Retina (tissue), 1 donor: ENCODE measurements at places on chromosomes 2 and 18.

DNA sequence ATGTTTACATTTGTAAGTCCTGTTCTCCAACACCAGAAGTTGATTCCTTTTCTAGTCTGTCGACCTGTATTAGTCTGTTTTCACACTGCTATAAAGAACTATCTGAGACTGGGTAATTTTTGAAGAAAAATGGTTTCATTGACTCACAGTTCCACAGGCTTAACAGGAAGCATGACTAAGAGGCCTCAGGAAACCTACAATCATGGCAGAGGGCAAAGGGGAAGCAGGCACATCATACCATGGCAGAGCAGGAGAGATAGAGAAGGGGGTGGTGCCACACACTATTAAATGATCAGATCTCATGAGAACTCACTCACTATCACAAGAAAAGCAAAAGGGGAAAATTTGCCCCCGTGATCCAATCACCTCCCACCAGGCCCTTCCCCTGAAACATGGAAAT, 112.8 kb upstream of the MAP3K20 start:
- DNase-seq: no peak

- DNase-seq: no peak
Observed at GRCh38 chr2:178827739-178828485, 20.7 kb upstream of the TTN start.

DNA sequence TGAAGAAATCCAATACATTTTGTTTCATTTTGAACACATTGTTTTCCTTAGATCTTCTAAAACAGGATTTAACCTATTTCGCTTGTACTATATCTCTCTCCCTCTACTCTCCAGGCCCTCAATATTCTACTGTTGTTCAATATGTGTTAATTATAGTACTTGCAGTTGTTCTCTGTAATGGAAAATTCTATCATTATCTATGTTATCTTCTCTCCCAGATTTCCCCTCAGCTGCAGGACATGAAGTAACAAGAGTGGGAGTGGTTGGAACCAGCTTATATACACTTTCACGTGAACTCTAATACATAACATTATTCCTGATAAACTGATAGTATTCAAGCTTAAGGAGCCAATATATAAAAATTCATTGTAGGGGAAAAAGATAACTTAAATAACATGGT, 7.0 kb upstream of the STRN start:
- DNase-seq: no peak

DNA sequence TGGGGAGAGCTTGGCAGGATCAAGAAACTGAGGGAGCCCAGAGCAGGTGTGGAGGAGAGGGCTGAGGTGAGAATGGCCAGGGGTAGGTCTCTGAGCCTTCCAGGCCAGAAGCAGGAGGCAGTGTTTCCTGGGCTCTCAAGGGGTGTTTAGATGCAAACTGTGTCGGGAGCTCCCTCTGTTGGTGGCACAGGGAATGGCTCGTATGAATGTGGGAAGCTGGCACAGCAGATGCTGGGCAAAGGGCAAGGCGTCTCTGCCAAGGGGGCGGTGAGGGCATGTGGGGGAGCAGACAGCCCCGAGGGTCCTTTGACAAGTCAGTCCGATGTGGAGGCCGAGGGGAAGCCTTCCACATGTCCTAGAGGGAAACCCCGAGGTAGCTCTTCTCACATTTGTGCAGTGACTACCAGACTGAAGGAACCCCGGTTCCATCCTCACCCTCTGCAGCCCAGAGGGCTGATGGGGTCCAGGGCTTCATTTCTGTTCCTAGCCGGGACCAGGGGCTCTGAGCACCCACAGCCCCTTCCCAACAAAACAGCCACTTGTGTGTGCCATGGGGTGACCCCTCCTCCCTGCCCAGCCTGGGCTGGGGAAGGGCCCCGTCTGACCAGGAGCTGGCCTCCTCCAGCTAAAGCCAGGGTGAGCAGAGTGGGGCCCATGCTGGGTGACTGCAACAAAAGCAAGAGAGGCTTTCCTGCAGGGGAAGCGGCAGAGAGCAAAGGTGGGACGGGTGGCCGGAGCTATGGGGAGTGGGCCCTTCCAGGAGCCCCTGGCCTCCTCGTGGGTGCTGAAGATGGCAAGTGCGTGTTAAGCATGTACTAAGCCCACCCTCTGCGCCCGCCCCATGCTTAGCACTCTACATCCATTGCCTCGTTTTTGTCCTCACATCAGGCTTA, 103.4 kb downstream of the SEPTIN10 start:
- peak; percentile 85 for DNase-seq

DNA sequence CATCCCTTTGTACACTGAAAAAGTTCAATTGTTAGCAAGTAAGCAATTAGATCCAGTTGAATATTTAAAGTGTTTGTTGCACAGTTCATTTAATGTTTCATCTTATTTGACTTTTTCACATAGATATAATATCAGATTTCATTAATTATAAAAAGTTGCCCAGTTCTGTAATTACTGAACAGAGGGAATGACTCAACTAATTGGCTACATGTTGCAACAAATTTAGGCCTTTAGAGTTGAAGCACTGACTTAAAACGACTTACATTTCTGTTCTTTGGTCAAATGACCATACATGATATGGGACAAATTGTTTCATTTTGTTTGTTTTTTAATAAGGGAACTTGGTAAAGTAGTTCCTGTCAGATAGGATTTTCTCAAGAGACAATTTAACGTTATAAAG, 68.5 kb upstream of the FAM117B start:
- no peak for DNase-seq

GRCh38 chr18:58499527-58500221, 129.2 kb downstream of the ALPK2 start:
- DNase-seq: peak; percentile 63

- DNase-seq: peak; percentile 78
Observed at GRCh38 chr2:196413821-196414274, 225.7 kb upstream of the CCDC150 start.

DNA sequence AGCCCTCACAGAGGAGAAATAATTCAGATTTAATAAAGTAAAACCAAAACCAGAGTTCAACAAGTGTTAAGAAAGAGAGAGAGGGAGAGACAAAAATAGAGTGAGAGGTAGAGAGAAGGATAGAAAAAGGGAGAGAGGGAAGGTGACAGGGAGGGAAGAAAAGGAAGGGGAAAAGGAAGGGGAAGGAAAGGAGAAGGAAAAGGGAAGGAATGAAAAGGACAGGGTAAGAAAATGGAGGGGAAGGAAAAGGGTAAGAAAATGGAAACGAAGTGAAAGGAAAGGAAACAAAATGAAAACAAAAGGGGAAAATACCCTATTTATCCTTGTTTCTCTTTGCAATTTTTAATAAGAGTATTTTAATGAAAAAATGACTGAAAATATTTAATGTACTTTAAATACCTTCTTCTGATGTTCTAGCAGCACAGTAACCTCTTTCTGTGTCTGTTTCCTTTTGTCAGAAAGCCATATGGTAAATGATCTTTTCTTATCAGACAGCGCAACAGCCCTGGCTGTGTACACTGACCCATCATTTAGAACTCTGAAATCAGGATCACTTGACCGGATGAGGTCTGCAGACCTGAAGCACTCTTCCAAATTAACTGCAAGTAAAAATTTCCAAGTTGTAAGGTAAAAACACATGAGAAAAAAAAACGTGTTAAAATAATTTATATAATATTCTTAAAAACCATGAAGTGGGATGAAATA, 11.8 kb downstream of the DSC3 start:
- DNase-seq: no peak

GRCh38 chr2:64625299-64626145, 28.2 kb downstream of the SERTAD2 start:
- DNase-seq: no peak

DNA sequence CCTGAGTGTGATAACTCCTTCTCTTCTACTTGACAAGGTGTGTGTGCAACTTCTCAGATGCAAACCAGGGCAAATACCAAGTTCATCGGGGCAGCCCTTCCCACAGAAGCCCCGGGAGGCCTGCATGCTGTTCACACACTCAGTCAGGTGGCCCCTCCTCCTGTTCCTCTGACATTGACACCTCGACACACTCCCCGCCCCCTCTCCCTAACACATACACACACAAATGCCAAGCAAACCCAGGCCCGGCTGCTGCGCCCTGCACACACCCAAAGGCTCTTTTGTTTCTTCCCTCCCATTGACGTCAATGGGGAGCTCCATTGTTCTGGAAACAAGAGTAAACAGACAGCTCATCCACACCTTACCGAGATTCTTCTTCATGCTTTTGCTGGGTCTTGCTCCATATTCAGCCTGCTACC, 1.7 kb upstream of the PER2 start:
- DNase-seq: peak; percentile 44

DNA sequence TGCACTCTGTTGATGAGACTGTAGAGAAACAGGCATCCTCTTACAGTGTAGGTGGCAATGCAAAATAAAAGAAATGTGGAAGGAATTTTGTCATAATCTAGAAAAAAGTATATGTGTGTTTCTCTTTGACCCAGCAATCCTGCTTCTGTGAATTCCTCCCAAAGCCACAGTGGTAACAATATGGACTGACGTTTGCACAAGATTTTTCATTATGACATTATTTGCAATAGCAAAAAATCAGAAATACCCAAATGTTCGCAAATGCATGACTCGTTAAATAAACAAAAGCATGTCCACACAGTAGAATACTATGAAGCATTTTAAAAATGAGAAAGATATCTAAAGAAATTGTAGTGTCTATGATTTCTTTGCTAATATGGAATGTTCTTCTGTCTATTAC, 255.2 kb upstream of the NRP2 start:
- no peak for DNase-seq

DNA sequence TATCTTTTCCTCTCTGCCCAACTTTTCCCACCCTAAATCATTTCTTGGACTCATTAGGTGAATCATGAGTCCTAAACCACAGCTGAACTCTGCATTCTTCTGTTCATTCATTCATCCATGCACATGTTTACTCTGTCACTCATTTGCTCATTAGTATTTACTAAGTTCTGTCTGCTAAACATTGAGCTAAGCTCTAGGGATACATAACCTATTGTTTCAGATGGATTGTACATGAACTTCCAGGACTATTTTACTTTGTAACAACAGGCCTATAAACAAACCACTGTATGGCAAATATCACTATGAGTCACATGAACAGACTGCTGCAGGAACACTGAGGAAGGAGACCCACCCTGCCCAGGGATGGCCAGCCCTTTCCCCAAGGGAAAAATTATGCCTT, 14.6 kb upstream of the DYNC2LI1 start:
- DNase-seq: no peak

DNA sequence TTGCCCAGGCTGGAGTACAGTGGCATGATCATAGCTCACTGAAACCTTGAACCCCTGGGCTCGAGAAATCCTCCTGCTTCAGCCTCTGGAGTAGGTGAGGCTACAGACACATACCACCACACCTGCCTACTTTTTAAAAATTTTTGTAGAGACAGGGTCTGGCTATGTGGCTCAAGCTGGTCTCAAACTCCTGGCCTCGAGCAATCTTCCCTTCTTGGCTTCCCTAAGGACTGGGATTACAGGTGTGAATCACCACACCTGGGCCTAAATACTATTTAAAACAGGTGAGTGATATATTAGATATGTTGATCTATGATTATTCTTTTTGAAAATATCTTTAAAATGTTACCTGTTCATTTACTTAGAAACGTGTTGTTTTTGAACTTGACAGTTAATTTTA, 57.2 kb downstream of the MOGAT1 start:
- DNase-seq: no peak

GRCh38 chr18:48407358-48407757, 1.8 kb downstream of the ZBTB7C start:
- peak; percentile 34 for DNase-seq

- no peak for DNase-seq
Observed at GRCh38 chr2:84885111-84885510, 4.2 kb upstream of the TRABD2A start.

DNA sequence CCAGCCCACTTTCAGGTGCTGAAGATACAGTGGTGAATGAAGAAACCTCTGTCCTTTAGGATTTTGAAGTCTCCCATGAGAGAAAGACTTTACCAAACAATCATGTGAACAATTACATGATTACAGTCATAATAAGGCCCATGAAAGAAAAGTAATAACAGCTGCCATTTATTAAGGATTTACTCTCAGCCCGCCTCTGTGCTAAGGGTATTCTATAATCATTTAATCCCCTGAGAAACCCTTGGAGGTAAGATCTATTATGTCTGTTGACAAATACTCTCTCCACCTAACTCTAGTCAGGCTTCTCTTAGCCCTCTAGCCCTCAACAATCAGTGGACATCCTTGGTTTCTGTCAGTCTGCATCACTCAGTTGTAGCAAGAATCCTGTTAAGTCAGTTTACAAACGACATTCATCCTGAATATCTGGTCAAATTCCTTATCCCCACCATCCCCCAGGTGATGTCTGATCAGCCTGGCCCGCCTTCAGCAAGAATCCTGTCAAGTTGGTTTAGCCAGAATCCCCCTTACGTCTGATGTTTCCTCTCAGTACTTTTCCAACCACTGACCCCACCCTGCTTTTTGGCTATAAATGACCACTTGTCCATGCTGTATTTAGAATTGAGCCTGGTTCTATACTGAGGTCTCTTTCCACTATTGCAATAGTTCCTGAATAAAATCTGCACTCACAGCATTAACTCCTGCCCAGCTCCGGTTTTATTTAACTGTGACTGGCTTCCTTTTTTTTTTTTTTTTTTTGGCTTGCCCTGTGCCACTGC, 12.2 kb upstream of the SOCS6 start:
- no peak for DNase-seq

GRCh38 chr18:57249179-57249578, 102.3 kb downstream of the BOD1L2 start:
- DNase-seq: no peak

GRCh38 chr2:3608373-3609278, 13.7 kb downstream of the COLEC11 start:
- DNase-seq: no peak

GRCh38 chr2:129713337-129713736, 266.1 kb upstream of the RAB6C start:
- no peak for DNase-seq

DNA sequence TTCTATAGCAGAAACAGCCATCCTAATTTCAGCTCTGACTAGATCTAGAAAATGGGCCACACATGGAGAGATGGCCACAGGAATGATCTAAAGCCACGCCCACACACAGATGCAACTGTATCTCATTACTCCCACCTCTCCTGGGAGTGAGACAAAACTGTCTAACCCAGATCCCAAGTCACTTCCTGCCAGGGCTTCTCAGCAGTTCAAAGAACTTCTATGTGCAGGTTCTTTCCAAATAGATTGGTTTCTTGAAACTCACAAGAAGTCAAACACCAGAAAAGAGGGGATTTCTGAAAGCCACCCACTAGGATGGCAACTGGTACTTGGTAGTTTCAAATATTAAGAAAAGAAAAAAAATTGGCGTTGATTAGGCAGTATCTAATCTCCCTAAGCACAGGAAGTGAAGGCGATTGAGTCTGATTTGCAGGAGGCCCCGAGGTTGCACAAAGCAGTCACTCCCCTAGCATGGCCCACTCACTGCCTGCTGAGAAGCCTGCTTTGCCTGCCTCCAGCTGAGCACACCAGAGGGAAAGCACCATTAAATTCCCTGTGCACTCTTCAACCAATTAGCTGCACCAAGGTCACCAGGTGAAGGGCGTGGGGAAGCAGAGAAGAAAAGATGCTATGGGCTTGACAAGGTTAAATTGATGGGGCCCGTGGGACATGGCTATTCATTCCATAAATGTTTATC, 51.1 kb downstream of the PAPOLG start:
- DNase-seq: peak; percentile 29

GRCh38 chr2:68799140-68800026, 64.8 kb downstream of the ARHGAP25 start:
- peak; percentile 15 for DNase-seq

- DNase-seq: no peak
Observed at GRCh38 chr2:10036095-10036884, 7.1 kb upstream of the KLF11 start.
